Iris pigment epithelial cell (primary cell): ENCODE measurements at places on chromosomes 7 and 10.

DNA sequence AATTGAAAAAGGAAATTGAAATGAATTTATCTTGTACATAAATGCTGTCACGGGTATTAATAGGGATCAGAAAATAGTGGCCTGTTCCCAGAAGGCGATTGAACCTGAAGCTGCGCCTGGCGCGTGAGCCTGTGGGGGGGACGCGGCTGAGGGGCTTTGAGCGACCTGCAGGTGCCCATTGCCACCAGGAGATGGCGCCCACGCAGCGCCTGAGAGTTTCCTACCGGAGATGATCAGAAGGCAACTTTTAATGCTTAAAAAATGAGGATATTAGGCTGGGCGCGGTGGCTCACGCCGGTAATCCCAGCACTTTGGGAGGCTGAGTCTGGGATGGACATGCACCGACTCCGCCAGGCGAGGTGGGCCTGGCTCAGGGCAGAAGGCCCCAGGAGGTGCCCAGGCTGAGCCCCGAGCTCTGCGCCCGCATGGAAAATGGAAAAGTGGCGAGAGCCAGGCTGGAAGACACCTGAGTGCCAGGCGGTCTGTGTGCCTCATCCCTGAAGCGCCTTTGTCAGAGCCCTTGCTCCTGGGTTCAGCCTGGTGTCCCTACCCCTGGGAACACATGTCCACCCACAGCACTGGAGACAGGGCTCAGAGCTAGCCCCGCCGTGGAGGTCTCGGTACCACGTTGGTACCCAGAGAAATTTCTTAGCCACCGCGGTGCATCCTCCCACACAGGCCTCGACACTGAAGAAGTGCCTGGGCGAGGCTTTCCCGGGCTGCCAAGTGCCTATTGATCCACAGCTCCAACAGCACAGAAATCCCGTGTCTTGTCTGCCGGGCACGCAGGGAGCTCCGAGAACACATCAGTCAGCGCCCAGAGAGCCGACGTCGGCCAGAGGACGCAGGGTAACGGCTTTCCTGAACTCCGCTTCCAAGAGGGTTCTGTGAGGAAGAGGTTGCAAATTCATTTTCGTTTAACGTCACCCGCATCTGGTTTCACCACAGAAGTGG, 117.4 kb downstream of the INPP5A start:
- DNase-seq, result peak; percentile 42

DNA sequence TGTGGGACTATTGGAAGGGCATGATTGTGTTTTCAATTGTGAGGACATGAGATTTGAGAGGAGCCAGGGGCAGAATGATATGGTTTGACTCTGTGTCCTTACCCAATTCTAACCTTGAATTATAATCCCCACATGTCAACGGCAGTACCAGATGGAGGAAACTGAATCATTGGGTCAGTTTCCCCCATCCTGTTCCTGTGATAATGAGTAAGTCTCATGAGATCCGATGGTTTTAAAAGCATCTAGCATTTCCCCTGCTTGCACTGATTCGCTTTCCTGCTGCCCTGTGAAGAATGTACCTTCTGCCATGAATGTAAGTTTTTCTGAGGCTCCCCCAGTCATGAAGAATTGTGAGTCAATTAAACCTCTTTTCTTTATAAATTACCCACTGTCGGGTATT, 1367.1 kb downstream of the XPNPEP1 start:
- peak; percentile 14 for DNase-seq

DNA sequence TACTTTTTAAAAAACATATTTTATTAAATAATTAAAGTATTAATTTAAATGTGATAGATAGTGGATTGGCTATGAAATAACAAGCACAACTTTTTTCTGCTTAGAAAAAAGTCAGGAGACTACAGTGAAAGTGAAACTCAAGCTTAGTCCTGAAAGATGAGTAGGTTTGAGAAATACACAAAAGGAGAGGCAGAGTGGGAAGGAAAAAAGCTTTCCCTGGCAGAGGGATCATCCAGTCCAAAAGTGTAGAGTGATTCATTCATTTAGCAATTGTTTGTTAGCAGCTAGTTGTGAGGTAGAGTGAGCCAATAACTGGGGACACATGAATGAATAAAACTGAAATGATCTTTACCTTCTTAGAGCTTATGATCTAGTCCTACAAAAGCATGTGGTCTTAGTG, 93.5 kb downstream of the FOXP2 start:
- peak; percentile 28 for DNase-seq

DNA sequence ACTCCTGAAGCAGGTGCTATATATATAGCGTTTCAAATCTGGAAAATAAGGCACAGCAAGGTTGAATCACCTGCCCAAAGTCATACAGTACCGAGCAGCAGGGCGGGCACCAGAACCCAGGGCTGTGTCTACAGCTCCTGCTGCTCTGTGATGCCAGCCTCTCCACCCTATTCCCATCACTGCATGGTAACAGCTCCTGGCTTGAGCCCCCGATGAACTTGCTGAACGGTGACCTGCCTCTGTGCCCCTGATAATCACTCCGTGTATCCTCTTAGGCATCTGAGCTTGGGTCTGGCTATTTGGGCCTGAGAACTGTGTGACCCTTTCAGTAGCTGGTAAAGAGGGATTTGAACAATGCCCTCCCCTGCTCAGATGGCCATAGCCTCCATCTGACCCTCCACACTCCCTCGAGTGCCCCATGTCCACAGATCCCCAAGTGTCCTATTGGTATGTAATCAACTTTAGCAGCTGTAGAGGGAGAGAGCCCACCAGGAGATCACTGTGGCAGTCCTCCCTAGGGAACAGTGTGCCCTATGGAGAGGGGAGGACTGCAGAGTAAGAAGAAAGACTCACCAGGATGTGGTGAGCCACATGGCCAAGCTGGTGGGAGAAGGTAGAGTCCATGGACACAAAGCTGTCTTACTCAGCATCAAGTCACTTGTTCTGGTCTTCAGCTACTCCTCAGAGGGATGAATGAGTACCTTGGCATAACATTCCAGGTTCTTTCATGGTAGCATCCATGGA, 1.1 kb upstream of the ARHGAP22 start:
- no peak for DNase-seq

GRCh38 chr7:105068886-105069285, 54.9 kb downstream of the KMT2E start:
- DNase-seq, result no peak

DNA sequence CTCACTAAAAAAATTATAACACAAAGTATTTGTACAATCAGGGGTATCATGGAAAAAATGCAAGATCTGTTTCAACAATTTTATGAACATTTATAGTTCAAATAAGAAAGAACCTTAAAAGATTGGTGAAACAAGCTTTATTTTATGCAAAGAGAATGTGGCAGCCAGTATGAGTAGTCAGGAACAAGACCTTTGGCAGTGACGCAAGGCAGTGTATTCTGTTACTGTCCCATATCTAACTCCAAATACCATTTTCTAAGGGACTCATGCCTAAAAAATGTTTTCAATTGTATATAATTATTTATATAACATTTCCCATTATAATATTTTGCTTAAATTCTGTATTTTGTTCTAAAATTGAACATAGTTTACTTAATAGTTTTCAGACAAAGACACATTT, 19.1 kb upstream of the FAM53B start:
- peak; percentile 24 for DNase-seq

DNA sequence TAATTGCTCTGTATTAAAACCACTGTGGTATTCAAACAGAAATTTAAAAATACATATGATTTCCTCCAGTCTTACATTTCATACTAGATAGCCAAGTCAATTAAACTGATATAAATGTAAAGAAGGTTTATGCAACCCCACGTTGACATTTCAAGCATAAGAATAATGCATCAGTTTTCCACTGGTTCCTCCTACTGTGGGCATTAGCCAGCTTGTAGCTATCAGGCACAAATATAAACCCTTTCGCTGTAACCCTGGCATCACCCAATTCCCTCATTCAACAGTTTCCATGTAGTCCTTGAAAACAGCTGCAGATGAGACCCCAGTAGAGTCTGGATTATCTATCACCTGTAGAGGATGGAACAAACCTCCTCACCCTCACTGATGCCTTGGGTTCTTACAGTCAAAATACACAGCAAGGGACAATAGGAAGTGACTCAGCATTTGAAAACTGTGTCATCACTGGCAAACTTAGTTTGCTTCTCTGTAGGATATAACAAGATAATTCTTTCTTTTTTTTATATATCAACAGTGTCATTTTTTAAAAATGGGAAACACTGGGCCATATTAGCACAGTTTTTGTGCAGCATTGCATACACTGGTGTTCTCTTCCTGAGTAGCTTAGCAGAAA, 113.0 kb downstream of the PDE1C start:
- peak; percentile 56 for DNase-seq

- no peak for DNase-seq
Measured at GRCh38 chr7:111074748-111075146, 16.2 kb upstream of the LRRN3 start.

DNA sequence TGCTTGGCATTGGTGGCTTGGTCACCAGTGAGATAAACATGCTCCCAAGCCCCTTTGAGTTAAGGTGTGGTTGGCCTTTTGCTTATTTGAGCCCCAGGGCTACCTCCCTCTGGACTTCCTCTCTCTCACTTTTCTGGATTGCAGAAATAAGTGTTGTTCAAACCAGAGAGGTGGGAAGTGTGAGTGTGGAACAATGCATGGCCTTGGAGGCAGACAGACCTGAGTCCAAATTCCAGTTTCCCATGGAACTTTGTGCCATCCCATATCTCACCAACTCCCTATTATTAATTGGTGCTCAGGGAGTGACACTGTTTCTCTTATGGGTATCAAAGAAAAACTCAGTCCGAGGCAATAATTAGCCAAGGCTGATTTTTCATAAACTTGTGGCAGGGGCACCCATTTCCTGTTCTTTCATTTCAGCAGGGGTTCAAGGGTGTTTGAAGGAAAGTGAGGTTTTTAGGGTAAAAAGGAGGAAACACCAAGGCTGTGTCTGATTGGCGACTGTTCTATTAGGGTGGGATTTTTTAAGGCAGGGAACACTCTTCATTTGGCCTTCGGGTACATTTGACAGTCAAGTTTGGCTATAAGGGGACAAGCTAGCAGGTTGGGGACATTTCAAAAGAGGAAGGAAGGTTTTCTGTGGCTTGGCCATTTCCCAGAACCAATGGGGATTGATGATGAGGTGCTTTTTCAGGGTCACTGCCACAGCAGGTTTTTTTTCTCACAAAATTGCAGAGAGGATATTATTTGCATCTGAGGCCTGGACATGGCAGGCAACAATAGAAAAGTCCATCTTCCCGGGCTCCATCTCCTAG, 148.8 kb upstream of the NPY start:
- no peak for DNase-seq
